ENCODE measurements at places on chromosomes 2 and 18.
A peak's percentile ranks its signal among the peaks of the same experiment; 100 is the strongest.

GRCh38 chr2:164044622-164045021 is 308.8 kb upstream of the FIGN start:
- no peak for DNase-seq

DNA sequence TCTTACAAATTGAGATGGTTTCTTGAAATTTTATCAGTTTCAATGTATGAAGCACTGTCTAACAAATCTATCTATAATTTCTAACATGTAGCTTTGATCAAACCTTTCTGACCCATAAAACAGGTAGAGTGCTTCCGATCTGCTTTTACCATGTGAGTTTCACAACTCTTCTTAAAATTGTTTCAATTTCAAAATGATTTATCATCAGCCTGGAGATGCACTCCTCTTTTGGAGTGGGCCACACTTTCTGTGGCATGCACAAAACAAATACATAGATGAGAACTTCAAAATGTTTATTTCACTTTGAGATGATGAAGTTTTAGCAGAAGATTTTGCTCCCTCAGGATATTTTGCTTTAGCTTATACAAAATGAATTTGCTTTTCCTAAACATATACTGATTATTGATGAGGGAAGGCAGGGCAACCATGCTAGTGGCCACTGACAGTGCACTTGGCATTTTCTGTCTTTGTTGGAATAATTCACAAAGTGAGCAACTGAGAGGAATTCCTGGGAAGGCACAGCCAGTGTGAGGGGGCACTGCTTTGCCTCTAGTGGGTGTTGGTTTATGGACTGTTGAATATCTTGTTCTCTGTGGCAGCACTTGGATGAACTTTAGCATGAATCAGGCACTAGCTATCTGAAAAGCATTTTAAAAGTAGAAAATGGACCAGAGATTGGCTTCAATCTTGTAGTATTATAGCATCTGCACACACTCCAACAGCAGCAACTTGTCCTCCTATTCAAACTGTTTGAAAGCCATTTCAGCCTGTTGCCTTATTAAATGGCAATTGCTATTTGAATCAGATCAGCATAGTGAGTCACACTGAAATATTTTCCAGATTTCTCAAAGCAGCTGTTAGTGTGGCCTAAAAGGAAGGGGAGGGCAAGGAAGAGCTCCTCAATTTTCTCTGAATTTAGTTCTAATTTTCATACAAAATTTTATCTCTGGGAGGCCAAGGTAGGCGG is 193.2 kb downstream of the CCDC85A start:
- DNase-seq: peak; percentile 27

GRCh38 chr2:223542501-223542900 is 59.7 kb downstream of the SCG2 start:
- no peak for DNase-seq

DNA sequence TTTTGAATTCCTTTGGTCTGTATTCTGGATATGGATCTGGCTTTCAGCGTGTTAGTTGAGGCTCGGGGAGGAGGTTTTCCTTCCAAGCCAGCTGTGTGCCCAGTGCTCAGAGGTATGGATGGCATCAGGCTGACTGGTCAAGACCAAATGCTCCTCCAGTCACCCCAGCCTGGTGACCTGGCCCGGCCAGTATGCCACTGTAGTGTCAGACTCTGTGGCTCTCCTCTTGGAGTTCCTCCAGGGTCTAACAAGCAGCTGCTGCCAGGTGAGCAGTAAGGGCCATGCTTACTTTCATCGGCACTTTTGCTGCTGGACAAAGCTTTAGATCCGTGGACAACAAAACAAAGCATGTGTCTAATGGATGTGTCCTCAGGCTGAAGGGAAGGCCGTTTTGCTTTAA is 44.1 kb downstream of the CABLES1 start:
- no peak for DNase-seq

DNA sequence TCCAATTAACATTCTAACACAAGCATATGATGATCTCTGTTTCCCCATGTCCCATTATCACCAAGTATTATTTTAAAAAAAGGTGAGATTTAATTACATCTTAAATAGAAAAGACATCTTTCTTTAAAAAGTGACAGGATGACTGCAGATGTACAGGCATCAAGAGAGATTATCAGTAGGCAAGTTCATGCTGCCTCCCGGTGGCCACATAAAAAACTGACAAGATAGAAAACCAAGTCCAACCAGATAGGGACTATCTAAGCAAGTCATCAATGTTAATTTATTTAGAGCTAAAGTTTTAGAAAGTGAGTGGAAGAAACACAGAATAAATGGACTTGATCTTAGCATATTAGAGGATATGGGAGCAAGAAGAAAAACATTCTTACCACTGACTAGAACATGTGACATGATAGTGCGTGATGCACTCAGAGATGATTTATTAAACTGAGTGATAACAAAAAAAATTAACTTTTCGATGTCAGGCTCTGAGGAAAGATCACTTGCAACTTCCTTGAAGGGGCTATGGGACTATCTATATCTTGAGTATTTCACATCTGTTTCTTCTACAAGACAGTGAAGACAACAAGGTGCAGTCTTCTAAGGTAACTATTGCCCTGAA is 5.4 kb upstream of the TDRD15 start:
- DNase-seq: peak; percentile 0

GRCh38 chr18:38579764-38580163 is 1014.2 kb upstream of the CELF4 start:
- DNase-seq: no peak

DNA sequence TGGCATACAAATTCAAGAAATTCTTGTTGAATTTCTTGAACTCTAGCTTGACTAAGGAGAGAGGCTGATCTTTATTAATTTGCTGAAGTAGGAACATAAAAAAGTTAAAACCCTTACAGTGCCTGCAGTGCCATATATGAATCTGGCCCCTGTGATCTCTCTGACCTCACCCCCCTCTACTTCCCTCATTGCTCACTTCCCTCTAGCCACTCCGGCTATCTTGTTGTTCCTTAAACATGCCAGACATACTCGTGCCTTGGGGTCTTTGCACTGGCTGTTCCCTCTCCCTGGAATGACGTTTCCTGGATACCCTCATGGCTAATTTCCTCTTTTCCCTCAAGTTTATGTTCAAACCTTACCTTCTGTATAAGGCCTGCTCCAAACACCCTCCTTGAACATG is 246.3 kb upstream of the SIX2 start:
- no peak for DNase-seq

GRCh38 chr2:103396152-103396551 is 634.3 kb downstream of the TMEM182 start:
- no peak for DNase-seq

- no peak for DNase-seq
Measured at GRCh38 chr2:143843686-143844085, 676.2 kb downstream of the ZEB2 start.

GRCh38 chr2:153870308-153870707 is 1.4 kb upstream of the GALNT13 start:
- DNase-seq: no peak

- no peak for DNase-seq
Measured at GRCh38 chr2:241003047-241003360, 4.6 kb downstream of the SNED1 start.

GRCh38 chr2:70118798-70119454 is 31.6 kb downstream of the PCBP1 start:
- DNase-seq: no peak

- DNase-seq: no peak
Measured at GRCh38 chr18:53752781-53753367, 471.6 kb downstream of the MBD2 start.

- no peak for DNase-seq
Measured at GRCh38 chr2:32474381-32474780, 117.6 kb downstream of the BIRC6 start.

DNA sequence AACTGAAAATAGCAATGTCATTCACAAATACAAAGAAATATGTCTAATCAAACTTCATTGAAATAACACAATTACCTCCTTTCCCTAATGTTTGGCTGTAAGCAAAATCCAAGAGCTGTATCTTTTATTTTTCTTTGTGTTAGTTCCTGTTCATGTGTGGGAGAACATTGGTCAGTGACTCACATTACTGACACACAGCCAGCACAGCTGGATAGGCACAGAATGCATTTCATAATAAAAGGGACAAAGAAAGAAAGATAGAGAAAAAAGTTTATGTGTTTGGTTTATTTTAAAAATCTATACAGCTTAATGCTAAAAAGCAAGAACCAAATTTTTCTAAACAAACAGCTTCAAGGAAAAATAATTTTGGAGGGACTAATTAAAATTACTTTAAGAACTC is 185.6 kb upstream of the COL3A1 start:
- peak; percentile 77 for DNase-seq

GRCh38 chr2:195559431-195559914 is 97.6 kb upstream of the SLC39A10 start:
- DNase-seq: peak; percentile 69

GRCh38 chr18:8667846-8668245 is 37.5 kb upstream of the MTCL1 start:
- no peak for DNase-seq

- no peak for DNase-seq
Measured at GRCh38 chr2:240305369-240305962, 130.0 kb upstream of the GPC1 start.

DNA sequence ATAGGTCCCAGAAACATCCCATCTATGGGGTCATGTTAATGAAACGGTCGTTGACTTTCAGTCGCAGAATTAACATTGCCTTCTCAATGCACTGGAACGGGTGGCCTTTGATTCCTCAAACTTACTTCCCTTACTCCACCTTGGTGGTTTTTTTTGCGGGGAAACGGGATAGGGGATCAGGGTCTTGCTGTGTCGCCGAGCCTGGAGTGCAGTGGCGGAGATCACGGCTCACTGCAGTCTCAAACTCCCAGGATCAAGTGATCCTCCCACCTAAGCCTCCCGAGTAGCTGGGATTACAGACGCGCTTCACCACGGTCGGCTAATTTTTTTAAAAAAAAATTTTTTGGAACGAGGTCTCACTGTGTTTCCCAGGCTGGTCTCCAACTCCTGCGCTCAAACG is 754 bp downstream of the ATG16L1 start:
- DNase-seq: no peak

- no peak for DNase-seq
Measured at GRCh38 chr18:70418546-70419311, 129.9 kb downstream of the SOCS6 start.

DNA sequence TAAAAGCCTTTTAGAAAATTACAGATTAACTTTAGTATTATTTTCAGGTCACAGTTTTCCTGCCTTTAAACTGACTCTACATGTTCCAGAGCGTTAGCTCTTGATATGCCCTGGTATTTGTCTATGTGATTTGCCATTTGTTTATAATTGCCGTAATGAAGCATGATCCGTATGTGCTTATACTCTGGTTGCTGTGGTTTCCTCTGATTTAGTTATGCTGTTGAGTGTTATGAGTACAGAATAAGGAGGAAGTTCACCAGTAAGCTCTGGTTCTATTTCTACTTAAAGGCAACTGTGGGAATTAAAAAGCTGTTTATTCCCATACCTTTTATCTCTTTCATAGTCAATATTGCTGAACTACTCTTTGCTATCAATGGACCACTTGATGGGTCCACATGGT is 123.5 kb downstream of the OSBPL6 start:
- no peak for DNase-seq

DNA sequence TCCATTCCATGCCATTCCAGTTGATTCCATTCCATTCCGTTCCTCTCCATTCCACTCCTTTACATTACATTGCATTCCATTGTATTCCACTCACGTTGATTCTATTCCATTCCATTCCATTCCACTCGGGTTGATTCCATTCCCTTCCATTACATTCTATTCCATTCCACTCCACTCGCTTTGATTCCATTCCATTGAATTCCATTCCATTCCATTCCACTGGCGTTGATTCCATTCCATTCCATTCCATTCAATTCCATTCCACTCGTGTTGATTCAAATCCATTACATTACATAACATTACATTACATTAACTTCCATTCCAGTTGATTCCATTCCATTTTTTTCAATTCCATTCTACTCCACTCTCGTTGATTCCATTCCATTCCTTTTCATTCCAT is 1142.8 kb downstream of the RPIA start:
- no peak for DNase-seq

DNA sequence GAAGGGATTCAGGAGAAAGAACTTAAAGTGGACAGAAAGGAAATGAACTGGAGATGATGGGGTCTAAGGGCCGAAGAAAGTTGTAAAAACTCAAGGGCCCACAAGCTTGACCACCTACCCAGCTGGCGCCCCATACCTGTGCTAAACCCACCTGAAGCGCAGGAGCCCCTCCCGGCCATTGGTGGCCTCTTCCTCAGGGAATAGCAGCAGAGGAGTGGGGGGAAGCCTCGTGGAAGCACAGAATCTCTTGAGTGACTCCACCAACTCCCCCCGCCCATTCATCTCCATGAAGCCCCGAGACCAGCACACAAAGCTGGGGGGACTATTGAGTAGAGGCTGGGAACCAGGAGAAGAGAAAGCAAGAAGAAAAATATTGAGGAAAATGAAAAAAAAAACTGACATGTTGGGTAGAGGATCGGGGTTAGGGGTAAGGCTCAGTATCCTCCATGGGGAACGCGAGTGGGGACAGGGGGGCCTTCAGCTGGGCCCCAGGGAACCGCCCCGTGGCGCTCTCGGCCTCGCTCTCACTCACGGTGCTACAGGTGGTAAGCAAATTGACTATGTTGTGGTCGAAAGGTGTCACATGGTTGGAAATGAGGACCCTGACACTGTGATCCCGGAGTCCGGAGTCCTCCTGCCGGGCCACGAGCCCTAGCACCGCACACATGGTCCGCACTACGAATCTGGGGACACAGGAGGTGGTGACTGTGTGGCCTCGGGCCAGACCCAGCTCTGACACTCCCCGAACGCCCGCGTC is 728 bp downstream of the AUP1 start:
- DNase-seq: no peak

GRCh38 chr2:62713837-62714236 is 8.3 kb downstream of the EHBP1 start:
- no peak for DNase-seq

- DNase-seq: no peak
Measured at GRCh38 chr2:113185664-113186432, 12.1 kb downstream of the PSD4 start.

DNA sequence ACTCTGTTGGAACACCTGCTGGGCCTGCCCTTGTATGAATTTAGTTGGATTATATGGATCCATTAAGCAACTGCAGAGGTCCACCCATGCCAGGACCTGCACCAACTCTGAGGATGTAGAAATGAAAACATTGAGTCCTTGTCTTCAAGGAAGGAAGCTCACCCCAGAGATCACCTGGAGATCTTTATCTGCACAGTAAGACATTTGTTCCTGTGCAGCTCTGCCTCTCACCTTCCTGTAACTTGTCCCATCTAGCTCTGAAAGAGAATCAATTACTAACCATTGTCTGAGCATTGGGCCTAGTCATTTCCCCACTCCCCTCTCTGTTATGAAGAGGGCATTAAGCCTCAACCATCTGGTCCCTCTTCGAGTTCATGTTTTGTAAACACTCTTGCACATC is 105.2 kb upstream of the YWHAQ start:
- no peak for DNase-seq
